PC-3 (cell line): ENCODE measurements at places on chromosomes 4 and X.

- no peaks in the 10 kb centered on the region for H3K36me3 ChIP-seq
- no peak for DNase-seq
- H3K27me3 ChIP-seq: peaks cover 44% of the 10 kb centered on the region
These were observed 321.7 kb downstream of the DHX15 start for GRCh38 chr4:24262616-24263015.

DNA sequence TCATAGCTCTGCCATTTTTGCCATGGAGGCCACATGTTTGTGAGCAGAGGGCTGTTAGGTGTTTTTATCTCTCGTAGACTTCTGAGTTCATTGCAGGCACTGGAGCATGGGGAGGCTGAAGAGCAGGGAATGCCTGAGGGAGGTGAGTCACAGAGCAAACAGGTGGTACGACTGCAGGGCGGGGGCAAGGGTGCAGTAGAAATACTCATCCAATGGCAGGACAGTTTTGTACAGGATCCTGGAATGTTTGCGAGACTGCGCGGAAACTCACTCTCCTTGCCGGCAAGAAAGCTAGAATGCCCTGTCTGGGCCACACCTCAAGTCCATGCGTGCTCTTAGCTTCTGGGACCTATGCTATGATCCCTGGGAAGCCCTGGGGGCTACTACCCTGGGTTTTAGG, 20.0 kb upstream of the VCX2 start:
- no peaks in the 10 kb centered on the region for H3K36me3 ChIP-seq
- no peaks in the 10 kb centered on the region for H3K27me3 ChIP-seq
- H3K27ac ChIP-seq: peak overlapping the region; percentile 42
- peaks cover 15% of the 10 kb centered on the region; the same call in 1 of the 2 replicates for H3K4me1 ChIP-seq
- DNase-seq: peak; percentile 78

GRCh38 chrX:39772057-39772832, 325.5 kb downstream of the BCOR start:
- H3K4me3 ChIP-seq: no peak overlapping the region
- H3K27me3 ChIP-seq: no peaks in the 10 kb centered on the region
- peak; percentile 75 for DNase-seq
- H3K36me3 ChIP-seq: no peaks in the 10 kb centered on the region

DNA sequence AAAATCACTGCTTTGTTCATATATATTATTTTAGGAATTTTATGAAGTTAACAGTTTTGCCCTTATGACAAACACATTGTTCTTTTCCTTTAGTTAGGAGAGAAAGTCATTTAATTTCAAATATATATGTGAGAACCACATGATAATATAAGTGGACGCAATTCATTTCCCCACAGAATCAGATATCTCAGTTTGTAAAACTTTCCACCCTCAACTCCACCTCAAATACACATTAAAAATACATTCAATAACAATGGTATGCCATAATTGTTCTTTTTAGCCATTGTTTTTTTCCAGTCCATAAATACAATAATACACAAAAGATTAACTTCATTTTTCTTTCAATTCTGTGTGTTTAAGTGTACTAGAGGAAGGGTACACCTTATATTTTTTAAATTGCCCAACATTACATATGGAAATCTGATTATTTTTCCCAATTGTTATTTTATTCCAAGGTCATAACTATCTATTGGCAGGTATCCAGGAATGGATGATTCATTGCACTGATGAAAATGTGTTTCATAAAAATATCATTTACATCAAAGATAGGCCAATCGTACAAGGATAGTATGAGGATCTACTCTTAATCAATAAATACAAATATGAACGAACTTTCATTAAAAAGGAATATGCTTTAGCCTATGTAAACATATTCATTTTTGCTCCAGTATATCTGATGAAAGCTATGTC, 125.0 kb downstream of the PPP3CA start:
- no peak overlapping the region for H3K27ac ChIP-seq
- H3K4me1 ChIP-seq: peaks cover 8% of the 10 kb centered on the region
- no peaks in the 10 kb centered on the region for H3K27me3 ChIP-seq
- no peak overlapping the region for H3K4me3 ChIP-seq
- H3K36me3 ChIP-seq: no peaks in the 10 kb centered on the region

DNA sequence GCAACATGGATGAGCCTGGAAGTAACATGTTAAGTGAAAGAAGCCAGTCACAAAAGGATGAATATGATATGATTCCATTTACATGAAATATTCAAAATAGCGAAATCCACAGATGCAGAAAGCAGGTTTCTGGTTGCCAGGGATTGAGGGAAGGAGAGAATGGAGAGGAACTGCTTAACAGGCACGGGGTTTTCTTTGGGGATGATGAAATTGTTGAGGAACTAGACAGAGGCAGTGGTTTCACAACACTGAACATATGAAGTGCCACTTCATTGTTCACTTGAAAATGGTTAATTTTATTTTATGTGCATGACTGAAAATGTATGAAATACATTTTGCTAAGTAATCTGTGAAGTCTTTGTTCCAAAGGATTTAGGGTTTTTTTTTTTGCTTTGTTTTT, 182.5 kb upstream of the TBL1X start:
- no peak overlapping the region for H3K27ac ChIP-seq
- H3K4me3 ChIP-seq: no peak overlapping the region
- H3K4me1 ChIP-seq: peaks cover 9% of the 10 kb centered on the region
- no peaks in the 10 kb centered on the region for H3K27me3 ChIP-seq
- no peak for DNase-seq

- no peaks in the 10 kb centered on the region for H3K36me3 ChIP-seq
- H3K27ac ChIP-seq: no peak overlapping the region
- no peak overlapping the region for H3K4me3 ChIP-seq
- peaks cover 15% of the 10 kb centered on the region for H3K4me1 ChIP-seq
- no peaks in the 10 kb centered on the region for H3K27me3 ChIP-seq
These were observed 33.8 kb upstream of the MAMLD1 start for GRCh38 chrX:150329282-150329681.

GRCh38 chr4:17323554-17324385, 188.1 kb downstream of the QDPR start:
- no peaks in the 10 kb centered on the region for H3K36me3 ChIP-seq
- peaks cover 72% of the 10 kb centered on the region for H3K27me3 ChIP-seq
- H3K4me3 ChIP-seq: no peak overlapping the region
- H3K27ac ChIP-seq: no peak overlapping the region

DNA sequence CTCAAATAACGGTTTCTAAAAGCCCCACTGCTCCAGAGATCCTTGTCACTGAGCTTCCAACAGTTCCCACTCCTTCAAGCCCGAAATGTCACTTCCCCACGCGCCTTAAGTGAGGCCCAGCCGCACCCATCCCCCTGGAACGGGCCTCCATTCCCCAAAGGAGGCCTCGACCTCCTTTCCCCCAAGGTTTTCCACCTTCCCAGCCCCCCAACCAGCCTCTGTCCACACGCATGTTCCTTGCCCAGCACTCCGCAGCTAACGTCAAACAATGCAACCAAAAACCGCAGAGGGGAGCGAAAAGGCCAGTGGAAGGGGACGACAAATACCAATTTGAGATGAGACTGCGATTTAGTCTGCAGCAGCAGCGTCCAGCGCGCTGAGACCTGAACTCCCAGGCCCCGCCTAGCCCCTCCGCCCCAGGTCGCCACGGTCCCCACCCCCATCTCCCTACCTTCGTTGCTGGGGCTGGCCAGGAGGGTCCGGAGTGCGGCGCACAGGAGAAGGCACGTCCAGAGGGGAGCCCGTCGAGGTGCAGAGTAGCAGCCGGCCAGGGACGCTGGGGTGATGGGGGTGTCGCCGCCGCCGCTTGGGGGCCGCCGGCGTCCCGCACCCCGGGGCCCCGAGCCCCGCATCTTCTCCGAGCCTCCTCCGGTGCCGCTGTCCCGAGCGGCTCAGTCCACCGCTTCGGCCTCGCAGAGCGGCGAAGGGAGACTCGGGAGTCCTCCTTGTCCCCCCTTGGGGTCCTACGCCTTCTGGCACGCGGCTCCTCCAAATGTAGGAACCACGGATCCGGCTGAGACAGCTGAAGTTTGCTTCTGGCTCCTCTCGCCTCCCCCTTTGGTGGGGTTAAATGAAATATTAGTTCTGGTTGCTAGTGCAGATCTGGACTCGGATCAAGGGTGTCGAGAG, 924 bp downstream of the EPHA5 start:
- H3K27me3 ChIP-seq: peaks cover 21% of the 10 kb centered on the region
- no peaks in the 10 kb centered on the region for H3K36me3 ChIP-seq
- peaks cover 44% of the 10 kb centered on the region for H3K4me1 ChIP-seq
- H3K27ac ChIP-seq: no peak overlapping the region
- peak overlapping the region; percentile 70 for H3K4me3 ChIP-seq

- H3K4me3 ChIP-seq: no peak overlapping the region
- peaks cover 15% of the 10 kb centered on the region for H3K4me1 ChIP-seq
- no peak overlapping the region for H3K27ac ChIP-seq
- DNase-seq: peak; percentile 47
- H3K27me3 ChIP-seq: no peaks in the 10 kb centered on the region
These were observed 18.5 kb upstream of the DCAF4L1 start for GRCh38 chr4:41963105-41963504.

DNA sequence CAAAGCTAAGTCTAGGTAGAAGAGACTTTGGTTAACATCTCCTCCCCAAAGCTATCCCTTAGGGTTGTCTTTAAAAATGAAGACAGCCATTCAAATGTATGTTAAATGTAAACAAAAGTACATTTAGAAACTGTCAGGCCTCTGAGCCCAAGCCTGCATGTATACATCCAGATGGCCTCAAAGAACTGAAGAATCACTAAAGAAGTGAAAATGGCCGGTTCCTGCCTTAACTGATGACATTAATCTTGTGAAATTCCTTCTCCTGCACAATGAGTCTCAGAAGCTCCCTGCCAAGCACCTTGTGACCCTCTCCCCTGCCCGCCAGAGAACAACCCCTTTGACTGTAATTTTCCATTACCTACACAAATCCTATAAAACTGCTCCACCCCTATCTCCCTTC, 377.9 kb downstream of the FAM133A start:
- no peaks in the 10 kb centered on the region for H3K4me1 ChIP-seq
- DNase-seq: no peak
- H3K27me3 ChIP-seq: no peaks in the 10 kb centered on the region
- no peaks in the 10 kb centered on the region for H3K36me3 ChIP-seq
- H3K4me3 ChIP-seq: no peak overlapping the region

GRCh38 chrX:15435836-15436619, 51.8 kb upstream of the VEGFD start:
- no peak overlapping the region for H3K27ac ChIP-seq
- no peaks in the 10 kb centered on the region for H3K27me3 ChIP-seq
- no peaks in the 10 kb centered on the region for H3K36me3 ChIP-seq
- H3K4me1 ChIP-seq: no peaks in the 10 kb centered on the region
- no peak overlapping the region for H3K4me3 ChIP-seq

GRCh38 chr4:156771171-156771837, 200.3 kb downstream of the PDGFC start:
- H3K4me1 ChIP-seq: peaks cover 53% of the 10 kb centered on the region
- DNase-seq: peak; percentile 85
- no peaks in the 10 kb centered on the region for H3K36me3 ChIP-seq
- H3K27me3 ChIP-seq: no peaks in the 10 kb centered on the region
